ENCODE measurements at places on chromosomes 6 and 20.

- no peak for DNase-seq
These were observed 12.4 kb downstream of the FRS3 start for GRCh38 chr6:41767112-41767833.

GRCh38 chr6:105036351-105036750, 79.4 kb downstream of the LIN28B start:
- DNase-seq, result no peak

- DNase-seq, result no peak
These were observed 214.2 kb downstream of the TBC1D7 start for GRCh38 chr6:13113981-13114593.

DNA sequence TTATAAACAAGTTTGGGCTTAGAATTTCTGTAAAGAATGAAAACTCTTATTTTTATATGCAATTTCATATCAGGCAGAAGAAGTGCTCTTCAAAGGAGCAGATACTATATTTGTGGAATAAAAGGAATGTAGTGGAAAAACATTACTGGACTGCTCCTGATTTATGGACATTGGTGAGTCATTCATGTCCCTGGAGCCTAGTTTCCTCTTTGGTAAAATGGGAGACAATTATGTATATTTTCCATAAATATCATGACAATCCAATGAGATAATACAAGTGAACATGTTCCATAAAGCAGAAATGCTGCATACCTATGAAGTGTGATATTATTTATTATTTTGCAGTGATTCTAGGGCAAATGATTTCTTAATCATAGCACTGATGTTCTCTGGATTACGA, 445.8 kb upstream of the CITED2 start:
- DNase-seq, result no peak

DNA sequence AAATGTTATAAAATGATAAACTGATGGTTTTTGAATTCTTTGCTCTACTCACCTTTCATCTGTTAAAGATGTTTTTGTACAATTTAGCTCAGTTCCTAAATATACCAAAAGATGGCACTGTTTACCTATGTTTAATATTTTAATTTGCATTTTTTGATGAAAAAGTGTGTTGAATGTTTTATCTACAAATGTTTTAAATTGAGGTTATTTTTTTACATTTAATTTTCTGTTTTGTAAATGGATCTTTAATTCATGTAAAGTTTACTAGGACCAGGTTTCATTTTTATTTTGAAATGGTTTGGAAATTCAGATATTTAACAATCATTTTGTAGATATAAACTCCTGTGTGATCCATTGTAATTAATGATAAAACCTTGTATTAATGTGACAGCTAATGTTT, 30.0 kb downstream of the CDKAL1 start:
- DNase-seq, result no peak

- DNase-seq, result no peak
These were observed 25.5 kb downstream of the GNAS start for GRCh38 chr20:58877976-58878360.

DNA sequence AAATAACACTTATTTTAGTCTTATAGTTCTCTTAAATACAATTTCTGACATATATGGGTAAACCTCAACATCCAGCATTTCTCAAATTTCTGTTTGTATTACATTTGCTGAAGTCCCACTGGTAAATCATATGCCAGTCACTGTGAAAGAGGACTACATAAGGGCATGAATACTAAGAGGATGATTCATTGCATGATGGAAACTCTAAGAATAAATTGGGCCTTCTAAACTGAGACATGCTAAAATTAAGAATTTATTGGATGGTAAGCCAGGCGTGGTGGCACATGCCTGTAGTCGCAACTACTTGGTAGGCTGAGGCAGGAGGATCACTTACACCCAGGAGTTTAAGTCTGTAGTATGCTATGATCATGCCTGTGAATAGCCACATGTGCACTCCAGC, 12.1 kb downstream of the DEFB123 start:
- no peak for DNase-seq

DNA sequence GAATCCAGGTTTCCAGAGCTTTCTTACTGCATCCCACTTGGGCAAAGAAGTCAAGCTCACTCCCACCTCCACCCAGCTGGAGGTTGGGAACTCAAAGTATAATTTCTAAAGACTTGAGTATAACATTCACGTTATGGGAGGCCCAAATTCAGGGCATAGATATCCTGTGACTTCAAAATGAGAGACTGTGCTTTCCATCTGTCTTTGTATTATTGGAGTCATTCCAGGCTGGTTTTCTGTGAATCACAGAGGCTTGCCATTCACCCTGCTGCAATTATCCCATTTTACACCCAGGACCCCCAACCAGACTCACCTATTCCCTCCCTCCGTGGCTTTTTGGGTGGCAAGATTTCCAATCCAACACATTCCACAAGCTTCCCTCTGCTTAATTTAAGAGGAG, 19.3 kb upstream of the SRC start:
- DNase-seq, result no peak

GRCh38 chr6:101921829-101922450, 528.4 kb downstream of the GRIK2 start:
- DNase-seq, result no peak

DNA sequence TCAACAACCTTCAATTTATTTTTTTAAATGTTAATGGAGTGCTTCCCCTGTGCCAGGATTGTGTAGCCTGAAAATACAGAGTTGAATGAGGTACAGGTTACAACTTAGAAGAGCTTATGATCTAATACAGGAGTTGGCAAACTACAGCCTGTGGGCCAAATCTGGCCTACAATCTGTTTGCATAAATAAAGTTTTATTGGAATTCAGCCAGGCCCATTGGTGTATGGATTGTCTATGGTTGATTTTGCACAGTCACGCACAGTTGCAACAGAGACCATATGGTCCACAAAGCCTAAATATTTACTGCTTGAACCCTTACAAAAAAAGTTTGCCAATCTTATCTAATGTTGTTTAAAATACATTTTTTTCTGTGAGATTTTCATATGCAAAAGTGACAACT, 177.3 kb upstream of the CCN2 start:
- DNase-seq, result no peak

- no peak for DNase-seq
These were observed 1.3 kb downstream of the BLCAP start for GRCh38 chr20:37526238-37526838.

- no peak for DNase-seq
These were observed 74.7 kb downstream of the SESN1 start for GRCh38 chr6:109019911-109020310.

- DNase-seq, result no peak
These were observed 674 bp downstream of the NRSN1 start for GRCh38 chr6:24126586-24127192.

GRCh38 chr20:60117065-60117464, 158.8 kb downstream of the CDH26 start:
- DNase-seq, result no peak

GRCh38 chr20:13101276-13101675, 92.5 kb downstream of the SPTLC3 start:
- no peak for DNase-seq

- no peak for DNase-seq
These were observed 48.3 kb downstream of the AHI1 start for GRCh38 chr6:135449246-135449645.

- DNase-seq, result no peak
These were observed 37.5 kb upstream of the PDE7B start for GRCh38 chr6:135814043-135814442.

DNA sequence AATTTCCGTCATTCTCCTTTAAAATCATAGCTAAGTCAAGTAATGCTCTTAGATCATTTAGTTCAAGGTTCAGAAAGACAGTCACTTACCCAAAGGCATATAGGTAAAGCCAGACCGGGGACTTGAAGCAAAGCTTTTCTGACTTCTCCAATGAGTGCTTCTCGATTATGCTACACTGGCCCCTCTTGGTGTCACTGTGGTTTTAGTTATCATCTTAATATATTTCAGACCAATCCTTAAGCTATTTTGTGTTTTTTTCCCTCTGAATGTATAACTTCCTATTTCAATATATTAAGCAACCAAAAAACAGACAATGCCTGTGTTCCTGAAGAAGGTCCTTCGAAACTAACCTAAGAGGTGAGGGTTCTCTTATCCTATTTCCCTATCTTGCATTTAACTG, 3.9 kb downstream of the PRDM1 start:
- no peak for DNase-seq

DNA sequence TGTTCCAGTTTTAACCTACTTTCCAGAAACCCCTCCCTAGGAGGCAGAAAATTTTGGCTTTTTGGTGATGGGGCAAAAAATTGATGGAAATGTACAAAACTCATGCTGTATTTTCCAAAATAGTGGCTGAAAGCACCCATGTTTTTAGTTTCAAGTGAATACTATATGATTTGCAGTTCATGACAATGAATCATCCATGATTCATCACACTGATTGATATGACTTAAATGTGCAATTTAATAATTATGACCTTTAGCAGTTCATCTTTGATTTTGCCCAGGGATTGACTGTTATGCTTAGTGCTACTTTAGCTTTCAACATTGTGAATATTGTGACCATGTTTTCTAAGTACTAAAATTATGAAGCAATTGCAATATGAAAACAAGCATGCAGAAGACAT, 478.7 kb downstream of the HTR1B start:
- DNase-seq, result no peak

- DNase-seq, result peak; percentile 2
These were observed 258.7 kb downstream of the DLL1 start for GRCh38 chr6:170032197-170032596.

DNA sequence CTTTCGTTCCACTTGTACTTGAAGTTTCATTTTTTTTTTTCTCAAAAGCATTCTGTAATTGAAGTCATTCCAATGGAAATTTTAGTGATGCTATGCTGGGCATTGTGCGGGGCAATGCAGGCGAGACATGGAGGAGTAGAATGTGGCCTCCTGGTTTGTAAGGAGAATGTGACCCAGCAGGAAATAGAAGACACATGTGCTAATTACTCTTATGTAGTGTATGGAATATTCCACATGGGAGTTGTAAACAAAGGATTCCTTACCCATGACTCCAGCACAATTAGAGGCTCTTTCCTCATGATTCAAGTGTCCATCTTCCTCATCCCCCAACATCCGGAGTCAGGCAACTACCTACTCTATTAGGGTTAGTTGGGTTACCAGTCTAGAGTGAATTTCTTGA, 14.9 kb upstream of the RFPL4B start:
- DNase-seq, result no peak

GRCh38 chr6:26199773-26200764, 112.8 kb downstream of the HFE start:
- DNase-seq, result peak; percentile 62

- no peak for DNase-seq
These were observed 273.4 kb downstream of the ZFAND3 start for GRCh38 chr6:38092964-38093363.

DNA sequence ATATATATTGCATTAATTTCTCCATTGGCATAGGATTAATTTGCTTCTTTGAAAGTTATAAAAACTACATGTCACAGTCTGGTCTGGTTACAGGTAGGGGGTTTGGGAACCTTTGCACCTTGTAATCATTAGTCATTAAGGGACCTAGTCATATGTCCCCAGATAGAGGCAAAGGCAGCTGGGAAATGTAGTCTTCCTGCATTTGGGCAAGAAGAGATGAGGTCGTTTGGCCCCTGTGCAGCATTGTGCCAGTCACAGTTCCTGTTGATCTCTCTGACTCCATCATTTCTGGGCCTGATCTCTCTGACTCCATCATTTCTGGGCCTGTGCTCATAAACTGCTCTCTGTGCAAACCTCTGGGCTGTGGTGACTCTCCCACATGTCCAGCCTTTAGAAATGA, 73.2 kb downstream of the BCKDHB start:
- no peak for DNase-seq

GRCh38 chr6:128899341-128900050, 16.6 kb downstream of the LAMA2 start:
- no peak for DNase-seq

DNA sequence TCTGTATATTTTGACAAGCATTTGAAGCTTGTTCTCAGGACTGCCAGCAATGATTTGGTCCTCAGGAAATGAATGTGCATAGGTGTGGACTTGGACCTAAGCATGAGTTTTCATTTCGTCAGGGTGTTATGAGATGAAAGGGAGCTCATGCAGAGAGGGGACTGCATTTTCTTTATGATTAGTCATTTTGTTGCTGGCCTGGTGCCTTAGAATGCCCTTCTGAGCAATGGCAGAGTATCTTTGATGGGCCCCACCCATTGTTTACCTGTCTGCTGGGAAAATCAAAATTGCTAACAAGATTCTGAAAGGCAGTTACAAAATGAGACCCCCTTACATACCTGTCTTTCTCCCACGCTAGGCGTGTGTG, 51.5 kb upstream of the MTHFD1L start:
- DNase-seq, result no peak

DNA sequence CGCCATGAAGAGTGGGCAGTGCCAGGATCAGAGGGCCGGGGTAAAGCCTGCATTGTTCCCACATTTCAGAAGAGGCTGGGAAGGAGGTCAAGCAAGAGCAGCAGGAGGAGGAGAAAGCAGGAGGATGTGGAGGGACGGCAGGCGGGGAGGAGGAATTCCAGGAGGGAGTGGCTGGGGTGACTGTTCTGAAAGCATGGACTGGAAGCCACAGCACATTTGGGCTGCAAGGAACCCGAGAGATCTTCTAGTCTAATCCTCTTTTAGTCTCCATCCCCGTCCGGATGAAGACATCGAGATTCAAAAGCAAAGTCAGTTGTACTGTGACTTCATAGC, 76.9 kb downstream of the FAM50B start:
- DNase-seq, result no peak

- peak; percentile 28 for DNase-seq
These were observed 28.6 kb downstream of the FOXO3 start for GRCh38 chr6:108589244-108589791.

DNA sequence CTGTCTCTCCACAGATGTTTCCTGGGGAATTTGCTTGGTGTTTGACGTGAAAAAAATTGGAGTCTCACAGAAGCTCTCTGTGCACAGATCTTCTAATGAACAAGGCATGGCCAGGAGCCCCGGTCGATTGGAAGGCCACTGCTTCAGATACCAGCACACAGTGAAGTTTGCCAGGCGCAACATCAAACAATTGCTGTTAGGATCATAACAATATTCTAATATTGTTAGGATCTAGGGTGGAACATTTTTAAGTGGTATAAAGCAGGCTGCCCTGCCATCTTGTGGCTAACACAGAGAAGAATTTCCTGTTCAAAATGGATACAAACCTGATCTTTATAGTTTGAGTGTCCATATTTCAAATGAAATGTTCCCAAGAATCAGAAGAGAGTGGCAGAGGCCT, 64.1 kb downstream of the C6orf118 start:
- DNase-seq, result no peak
